GM10248 (cell line): ENCODE measurements at places on chromosomes 12 and 14.
A peak's percentile ranks its signal among the peaks of the same experiment; 100 is the strongest.

- DNase-seq: no peak
Measured at GRCh38 chr12:95022477-95022876, 19.0 kb upstream of the NDUFA12 start.

DNA sequence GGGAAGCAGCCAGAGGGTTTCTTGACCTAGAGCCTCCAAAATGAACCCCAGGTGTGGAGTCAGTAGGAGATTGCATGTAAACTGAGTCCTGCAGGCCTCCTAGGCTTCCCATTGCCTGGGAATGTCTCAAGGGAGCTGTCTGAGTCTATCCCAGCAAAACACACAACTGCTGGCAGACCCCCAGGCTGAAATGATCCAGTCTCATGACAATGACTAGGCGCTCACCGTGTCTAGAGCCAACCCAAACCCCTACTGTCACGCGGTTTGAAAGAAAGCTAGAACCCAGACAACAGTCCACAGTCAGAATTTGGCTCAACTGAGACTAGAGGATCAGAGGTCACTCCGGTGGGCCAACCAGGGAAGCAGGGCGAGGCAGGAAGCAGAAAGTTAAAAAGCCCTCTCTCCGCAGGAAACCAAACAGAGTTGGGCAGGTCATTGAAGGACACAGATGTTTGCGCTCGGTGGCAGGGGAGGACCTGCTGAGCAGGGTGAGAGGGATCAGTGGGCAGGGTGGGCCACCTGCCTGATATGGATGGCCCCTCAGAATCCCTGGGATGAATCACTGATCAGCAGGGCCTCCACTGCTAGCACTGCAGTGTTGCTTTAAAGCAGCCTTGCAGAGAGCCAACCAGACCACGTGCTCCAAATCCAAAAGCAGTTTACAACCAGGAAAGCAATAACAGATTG is 23.8 kb downstream of the ACTN1 start:
- DNase-seq: no peak

DNA sequence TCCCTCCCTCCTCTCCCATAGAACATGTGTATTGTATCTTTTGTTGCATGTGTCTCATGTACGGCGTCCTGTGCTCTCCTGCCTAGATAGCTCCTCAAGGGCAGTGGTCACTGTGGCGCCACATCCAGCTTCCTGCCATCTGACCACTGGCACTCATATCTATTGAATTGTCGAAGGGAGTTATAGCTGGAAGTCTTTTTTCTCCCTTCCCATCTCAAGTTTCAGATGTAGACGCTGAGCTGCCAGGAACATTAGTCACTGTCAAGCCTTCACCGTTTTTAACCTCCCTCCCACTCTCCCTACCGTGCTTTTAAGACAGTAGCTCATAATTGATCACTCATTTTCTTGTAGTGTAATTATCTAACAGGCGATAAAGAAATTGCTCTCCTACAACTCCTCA is 33.0 kb downstream of the MTHFD1 start:
- DNase-seq: no peak

DNA sequence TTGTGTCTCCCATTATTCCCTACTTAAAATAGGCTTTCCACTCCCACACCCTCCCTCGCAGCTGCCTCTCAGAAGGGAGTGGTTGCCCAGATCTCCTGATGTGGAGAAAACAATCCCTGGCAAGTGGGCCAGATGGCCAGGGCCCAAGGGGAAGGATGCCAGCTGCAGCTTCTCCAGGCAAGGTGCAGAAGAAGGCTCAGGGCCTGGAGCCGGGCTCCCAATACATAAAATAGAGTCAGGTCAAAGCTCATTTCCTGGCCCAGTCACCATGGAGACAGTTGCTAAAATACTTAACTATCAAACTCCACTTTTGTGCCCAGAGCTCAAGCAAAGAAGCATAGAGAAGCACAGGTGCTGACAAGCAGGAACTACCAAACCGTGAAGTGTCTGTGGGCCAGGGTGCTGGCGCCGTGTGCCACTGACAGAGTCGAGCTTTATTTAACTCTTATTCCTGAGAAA is 45.7 kb upstream of the ITPR2 start:
- peak; percentile 56 for DNase-seq

DNA sequence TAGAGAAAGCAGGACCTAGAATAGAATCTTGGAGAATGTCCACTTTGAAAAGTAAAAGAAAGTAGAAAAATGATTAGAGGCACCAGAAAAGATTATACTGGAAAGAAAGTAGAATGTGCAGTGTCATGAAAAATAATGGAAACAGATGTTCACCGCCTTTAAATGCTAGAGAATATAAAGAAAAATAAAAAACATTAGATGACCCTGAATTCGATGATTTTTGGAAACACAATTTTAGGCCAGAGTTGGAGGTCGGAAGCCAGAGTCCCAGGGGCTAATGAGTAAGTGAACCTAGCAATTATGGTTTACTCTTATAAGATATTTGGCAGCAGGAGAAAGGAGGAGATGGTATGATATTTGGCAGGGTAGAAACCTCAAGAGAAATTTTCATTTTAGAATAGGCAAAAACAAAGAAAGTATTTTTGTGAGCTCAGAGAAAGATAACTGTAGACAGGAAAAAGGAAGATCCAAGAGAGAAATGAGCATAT is 37.7 kb downstream of the GYS2 start:
- DNase-seq: no peak

- no peak for DNase-seq
Measured at GRCh38 chr12:68292151-68292943, 38.9 kb upstream of the IL22 start.

DNA sequence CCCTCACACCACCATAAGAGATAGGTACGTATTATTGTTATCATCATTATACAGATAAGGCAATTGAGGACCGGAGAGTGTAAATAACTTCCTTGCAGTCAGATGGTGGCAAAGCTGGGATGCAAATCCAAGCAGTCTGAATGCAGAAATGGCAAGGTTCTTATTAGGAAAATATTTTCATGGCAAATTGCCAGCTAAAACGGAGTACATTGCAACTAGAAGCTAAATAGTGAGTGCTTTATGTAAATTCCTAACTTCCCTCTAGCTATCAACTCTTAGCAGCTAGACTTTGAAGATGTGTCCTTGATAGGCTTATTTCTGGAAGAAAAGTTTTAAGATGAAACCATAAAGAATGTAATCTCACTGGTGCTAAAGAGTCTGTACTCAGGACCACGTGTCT is 323.9 kb upstream of the DIO2 start:
- DNase-seq: no peak

- DNase-seq: no peak
Measured at GRCh38 chr14:81260732-81261131, 40.0 kb upstream of the GTF2A1 start.

- peak; percentile 77 for DNase-seq
Measured at GRCh38 chr12:103441437-103442181, 54.2 kb downstream of the C12orf42 start.

DNA sequence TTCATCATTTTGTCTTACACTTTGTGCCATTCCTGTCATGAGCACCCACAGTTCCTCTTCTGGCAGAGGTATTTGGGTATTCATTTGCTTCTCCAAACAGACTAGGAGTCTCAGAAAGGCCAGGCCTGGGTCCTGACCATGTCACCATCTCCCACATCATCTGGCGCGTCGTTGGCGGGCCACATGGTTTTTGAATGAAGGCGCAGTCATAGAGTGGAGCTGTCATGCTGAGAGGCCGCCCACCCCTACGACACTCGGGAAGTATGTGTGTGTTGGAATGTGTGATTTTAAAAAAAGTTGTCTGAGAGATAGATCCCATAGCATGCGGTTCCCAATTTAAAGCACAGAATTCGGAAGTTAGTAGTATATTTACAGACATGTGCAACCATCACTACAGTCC is 15.6 kb upstream of the TTC7B start:
- no peak for DNase-seq

DNA sequence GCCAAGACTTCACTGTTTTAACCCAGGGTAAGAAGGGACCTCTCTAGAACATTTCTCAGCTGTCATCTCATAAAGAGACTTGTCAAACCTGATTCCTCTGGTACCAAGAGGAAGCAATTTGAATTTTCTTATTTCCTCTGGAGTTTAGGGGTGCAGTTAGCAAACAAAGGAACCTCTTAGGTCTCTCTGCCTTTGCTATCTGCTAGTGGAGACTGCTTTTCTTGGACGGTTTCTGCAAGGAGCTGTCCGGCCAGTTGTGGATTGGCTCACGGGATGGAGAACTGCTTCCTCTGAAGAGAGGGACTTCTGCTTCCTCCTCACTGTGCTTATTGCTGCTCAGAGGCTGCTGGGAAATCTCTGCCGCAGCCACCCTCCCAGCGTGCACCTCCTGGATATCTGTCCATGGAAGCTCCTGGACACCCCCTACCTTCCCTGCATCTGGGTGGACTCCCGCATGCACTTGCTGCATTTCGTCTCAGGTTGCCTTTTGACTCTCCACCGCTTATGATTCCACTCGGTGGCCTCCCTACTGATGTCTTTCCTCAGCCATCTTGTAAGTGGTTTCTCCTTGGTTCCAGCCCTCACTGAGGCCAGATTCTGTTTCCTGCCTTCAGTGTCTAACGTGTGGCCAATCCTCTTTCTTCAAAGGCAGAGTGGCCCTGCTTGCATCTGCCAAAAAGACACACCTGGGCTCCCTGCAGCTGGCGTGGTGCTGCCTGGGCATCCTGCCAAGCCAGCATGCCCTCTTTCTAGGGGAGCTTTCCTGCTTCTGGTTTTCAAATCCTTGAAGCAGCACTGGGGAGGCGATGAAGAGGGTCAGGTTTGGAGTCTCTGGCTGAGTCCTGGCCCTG is 187.3 kb downstream of the CHST11 start:
- peak; percentile 25 for DNase-seq

DNA sequence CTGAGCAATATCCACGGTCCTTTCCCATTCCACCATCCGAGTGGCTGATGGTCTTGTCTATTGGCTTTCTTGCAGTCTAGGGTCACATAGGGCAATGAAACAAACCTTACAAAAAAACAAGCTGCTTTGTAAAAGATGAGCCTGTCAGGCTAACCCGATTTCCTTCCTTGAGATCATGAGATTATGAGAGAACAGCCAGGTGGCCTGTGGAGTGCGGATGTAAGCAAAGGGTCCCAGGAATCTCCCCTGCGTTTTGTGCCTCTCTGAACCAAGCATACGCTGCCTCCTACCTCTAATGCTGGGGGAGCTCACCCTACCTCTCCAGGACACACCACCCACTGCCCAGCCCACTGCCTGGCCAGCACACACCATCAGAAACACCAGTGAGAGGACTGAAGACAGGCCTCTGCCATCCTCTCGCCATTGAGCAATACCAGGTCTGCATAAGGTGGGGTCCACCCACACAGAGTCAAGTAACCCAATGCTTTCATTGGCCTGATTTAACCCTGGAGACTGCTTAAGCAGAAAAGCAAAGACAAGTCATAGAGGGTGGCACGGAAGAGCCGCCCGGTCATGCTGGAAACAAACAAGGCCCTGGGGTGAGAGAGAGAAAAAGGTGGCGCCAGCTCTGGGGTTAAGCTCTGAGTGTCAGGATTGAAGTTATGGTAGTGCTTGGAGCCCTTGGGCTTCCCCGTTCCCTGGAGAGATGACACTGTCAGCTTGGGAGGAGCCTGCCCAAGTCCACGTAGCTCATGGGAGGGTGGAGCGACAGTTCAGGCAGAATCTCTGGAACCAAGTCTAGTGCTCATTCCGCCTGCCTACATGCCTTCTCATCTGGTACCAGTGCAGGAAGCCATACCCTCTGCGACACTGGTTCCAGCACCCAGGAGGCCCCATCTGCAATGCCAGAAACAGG is 46.6 kb downstream of the CALM1 start:
- DNase-seq: no peak

DNA sequence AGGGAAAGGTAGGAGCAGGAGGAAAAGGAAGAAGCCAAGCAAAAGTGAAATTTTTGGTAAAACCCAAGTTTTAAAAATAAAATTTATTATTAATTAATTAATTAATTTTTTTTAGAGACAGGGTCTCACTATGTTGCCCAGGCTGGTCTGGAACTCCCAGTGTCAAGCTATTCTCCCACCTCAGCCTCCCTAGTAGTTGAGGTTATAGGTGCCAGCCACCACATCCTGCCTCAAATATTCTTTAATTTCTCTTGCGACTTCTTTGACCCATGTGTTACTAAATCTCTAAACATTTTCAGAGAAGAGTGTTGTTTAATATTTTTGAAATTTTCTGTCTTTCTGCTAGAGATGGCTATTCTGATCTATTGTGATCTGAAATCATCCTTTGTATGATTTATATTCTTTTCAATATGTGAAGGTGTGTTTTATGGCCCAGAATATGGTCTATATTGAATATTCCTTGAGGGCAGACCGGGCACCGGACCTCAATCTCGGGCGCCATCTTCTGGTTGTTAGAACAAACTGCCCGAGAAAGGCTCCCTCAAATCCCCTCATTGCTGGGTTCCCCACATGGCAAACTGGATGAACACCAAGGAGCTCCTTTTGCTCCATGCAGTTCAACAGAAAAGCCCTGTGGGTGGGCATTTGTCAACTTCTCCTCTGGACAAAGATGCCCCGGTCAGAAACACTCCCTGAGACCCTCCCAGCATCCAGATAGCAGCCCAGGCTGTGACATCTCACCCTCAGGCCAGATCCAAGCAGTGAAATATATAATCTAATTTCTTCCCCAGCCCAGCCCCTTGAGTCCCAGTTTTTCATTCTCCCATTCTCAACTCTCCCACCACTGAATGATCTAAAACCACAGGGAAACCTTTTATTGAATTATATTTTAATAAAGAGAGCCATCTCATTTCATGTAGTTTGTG is 110.5 kb downstream of the ASCL4 start:
- peak; percentile 70 for DNase-seq

DNA sequence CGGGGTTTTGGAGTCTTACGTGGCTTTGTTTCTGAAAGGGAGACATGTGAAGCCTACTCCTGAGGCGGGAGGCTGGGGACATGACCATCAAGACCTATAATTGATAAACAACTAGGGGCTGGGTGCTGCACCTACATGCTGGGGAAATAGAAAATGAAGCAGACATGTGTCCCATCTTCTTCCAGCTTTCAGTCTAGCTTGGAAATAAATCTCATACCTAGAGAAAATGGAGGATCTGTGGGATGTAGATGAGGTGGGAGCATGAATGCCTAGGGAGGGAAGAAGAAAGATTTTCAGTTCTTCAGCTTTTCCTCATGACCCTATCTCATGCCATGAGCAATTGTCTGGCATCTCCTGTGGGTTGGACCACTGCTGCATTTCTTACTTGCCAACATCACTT is 22.1 kb downstream of the EMP1 start:
- no peak for DNase-seq

GRCh38 chr12:108482717-108483212 is 32.3 kb upstream of the FICD start:
- DNase-seq: no peak
